ENCODE measurements at places on chromosomes 1 and 21.

GRCh38 chr1:203103829-203104495 lies 18.1 kb upstream of the MYOG start:
- H3K4me1 ChIP-seq = no peaks in the 10 kb centered on the region
- no peak overlapping the region for H3K4me3 ChIP-seq
- no peaks in the 10 kb centered on the region for H3K36me3 ChIP-seq
- H3K27me3 ChIP-seq = no peaks in the 10 kb centered on the region
- H3K27ac ChIP-seq = no peak overlapping the region

GRCh38 chr1:160739098-160739511 lies at the start of gene SLAMF7:
Gene SLAMF7, plus strand, starts transcription at chr1:160739247. Its CDS starts 55 bp downstream, at chr1:160739302.
- no peaks in the 10 kb centered on the region for H3K4me1 ChIP-seq
- no peaks in the 10 kb centered on the region for H3K27me3 ChIP-seq
- no peak within 1 kb of the TSS for H3K4me3 ChIP-seq
- DNase-seq = no peak
- H3K27ac ChIP-seq = no peak within 1 kb of the TSS

- no peak overlapping the region for H3K4me3 ChIP-seq
- no peaks in the 10 kb centered on the region for H3K4me1 ChIP-seq
- H3K27ac ChIP-seq = no peak overlapping the region
- no peaks in the 10 kb centered on the region for H3K27me3 ChIP-seq
Observed at GRCh38 chr1:232570007-232570406, 59.9 kb downstream of the SIPA1L2 start.

DNA sequence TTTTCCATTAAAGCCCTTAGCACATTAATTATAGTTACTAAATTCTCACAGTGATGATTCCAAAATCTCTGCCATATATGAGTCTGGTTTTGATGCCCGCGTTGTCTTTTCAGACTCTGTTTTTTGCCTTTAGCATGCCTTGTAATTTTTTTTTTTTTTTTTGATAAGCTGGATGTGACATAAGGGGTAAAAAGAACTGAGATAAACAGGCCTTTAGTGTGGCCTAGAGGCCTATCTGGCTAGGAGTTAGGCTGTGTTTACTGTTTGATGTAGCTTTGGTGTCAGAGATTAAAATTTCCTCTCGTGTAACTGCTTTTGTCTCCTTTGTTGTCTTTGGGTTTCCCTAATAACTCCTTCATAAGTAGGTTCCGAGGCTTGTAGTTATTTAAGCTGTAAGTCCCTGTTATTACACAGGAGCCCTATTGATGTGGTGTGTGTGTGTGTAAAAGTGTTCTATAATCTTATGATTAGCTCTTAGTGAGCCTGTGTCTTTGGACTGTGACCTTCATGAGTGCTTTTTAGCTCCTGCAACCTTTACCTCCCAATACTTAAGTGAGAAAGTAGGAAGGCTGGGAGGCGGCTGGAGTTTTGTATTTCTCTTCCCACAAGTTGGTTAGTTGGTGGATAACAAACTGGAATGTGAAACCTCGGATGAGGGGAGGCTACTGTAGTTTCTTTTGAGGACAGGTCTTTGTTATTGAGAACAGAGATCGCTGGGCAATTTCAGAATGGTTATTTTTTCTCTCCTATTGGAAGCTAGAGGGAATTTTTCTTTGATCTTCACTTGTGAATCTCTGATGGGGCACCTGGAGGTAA lies 19.3 kb downstream of the HS2ST1 start:
- H3K27ac ChIP-seq = no peak overlapping the region
- H3K36me3 ChIP-seq = no peaks in the 10 kb centered on the region
- DNase-seq = no peak
- H3K27me3 ChIP-seq = no peaks in the 10 kb centered on the region

Measured in tibial nerve (tissue), 4 donors.